ENCODE measurements at places on chromosomes 16 and 17. TPM values are rescaled to one million over a fixed set of nuclear protein-coding genes. Genes with fewer than 3 reads are reported as not detected.

The DNASE1L2 gene
- 1.2 TPM for total RNA-seq

The SEC14L5 gene
- 2.8 TPM for total RNA-seq

The CHST4 gene
- total RNA-seq, result 0.44 TPM

The RCVRN gene
- 165 TPM for total RNA-seq

The ARHGAP44 gene
- total RNA-seq, result 12.5 TPM

The PYDC1 gene
- not detected for total RNA-seq

The AGRP gene
- not detected for total RNA-seq

The GLP2R gene
- total RNA-seq, result 0.44 TPM

The HSPB9 gene
- total RNA-seq, result not detected

The CDRT15L2 gene
- not detected for total RNA-seq

The KCNJ12 gene
- total RNA-seq, result 9.8 TPM

The PPY gene
- total RNA-seq, result not detected

The MAP2K4 gene
- 65.6 TPM for total RNA-seq

The TMEM88 gene
- 4.4 TPM for total RNA-seq

The ANKRD13B gene
- 22.0 TPM for total RNA-seq

Data from camera-type eye (tissue), 1 donor.